ENCODE measurements at places on chromosomes 3 and 15.

DNA sequence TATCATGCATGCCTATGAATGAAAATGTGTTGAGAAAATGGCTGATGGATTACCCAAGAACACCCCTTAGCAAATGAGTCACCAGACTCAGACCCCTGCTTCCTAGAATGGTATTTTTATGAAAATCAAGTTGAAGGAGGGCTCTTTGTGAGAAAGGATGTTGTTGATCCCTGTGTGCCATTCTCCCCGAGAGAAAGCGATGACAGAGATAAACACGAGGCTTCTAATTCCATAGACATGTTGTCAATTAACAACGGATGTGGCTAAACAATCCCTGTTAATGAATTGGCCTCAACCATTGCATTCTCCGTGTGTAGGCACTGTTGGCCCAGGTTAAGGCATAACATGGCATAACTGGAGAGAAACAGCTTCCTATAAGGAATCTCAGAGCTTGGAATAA, 5.8 kb upstream of the OXTR start:
- DNase-seq = no peak

DNA sequence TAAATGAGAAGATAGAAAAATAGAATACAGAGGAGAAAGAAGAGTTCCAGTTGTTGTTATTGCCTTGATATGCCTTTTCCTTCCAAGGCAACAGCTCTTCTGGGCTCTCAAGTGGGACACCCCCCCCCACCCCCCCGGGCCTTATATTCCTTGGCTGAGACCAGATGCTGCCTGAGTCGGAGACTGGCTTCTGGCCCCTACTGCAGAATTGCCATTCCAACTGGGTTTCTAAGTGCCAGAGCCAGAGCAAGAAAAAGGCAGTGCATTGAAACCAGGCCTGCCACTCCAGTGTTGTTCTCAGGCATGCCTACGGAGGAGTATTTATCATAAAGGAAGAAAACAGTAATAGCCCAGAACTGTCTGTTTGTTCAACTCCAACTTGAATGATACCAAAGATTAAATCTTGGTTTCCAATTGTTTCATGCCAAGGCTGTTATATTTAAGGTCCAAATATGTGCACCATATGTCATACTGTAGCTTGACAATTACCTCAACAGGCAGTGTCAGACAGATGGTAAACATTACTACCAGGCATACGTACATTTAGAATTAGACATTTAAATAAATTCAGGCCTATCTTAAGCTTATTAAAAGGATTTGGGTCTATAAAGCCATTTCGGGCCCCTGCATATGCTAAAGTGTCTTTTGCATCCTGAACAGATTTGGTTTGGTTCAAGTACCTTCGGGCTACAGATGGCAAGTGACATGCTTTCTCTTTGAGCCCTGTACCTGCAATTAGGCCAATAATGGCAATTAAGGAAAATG, 209.9 kb upstream of the SEMA6D start:
- DNase-seq = no peak

GRCh38 chr15:31758126-31758525, 272.2 kb upstream of the CHRNA7 start:
- no peak for DNase-seq

DNA sequence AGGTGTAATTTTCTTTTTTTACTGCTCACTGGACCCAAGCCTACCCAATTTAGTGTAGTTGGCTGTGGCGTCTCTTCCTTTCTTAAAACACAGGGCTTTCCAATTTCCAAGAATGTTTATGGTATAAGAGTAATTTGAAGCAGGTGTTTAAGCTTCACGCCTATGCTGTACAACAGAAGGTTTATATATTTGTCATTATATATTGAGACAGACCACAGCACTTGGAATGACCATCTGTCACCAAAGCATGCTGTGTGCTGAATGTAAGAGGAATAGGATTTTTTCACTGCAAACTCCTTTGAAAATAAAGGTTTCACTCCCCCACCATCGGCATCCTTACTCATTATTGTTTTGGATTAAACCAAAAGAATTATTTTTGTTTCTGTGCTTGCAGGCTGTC, 325.7 kb downstream of the OTOL1 start:
- DNase-seq = no peak

DNA sequence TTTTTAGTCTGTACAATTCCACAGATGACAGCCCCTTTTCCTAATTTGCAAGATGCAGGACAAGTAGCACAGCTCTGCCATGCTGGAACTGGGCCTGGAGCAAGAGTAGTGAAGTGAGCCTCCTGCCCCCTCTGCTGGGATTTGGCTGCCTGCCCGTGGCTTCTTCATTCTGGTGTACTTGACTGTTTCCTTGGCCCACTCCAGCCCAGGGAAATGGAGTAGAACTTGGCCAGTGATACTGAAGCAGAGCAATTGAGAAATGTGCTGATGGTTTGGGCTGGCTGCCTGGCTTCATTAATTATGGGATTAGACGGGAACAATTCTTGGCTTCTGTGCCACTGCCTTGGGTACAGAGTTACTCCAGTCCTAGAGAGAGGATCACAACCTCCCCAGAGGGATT, 2.8 kb downstream of the GPD1L start:
- no peak for DNase-seq

GRCh38 chr3:122271246-122271898, 53.7 kb upstream of the CSTA start:
- no peak for DNase-seq

DNA sequence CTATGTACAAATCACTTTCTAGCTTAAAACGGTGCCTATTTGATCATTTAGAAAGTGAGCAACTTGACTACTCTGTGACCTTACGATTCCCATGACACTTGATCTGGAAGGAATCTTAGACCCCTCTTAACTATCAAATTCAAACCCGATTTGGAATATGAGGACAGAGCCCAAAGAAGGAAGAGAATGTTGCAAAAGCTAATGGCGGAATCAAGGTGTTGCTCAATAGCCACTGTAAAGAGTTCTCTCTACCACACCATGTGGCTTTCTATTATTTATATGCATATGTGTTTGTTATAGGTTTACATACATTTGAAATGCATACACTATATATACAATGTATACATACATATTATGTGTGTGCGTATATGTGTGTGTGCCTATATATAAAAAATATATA, 39.9 kb downstream of the PYDC2 start:
- DNase-seq = no peak

- no peak for DNase-seq
Observed at GRCh38 chr15:41866263-41866703, 27.6 kb downstream of the SPTBN5 start.

DNA sequence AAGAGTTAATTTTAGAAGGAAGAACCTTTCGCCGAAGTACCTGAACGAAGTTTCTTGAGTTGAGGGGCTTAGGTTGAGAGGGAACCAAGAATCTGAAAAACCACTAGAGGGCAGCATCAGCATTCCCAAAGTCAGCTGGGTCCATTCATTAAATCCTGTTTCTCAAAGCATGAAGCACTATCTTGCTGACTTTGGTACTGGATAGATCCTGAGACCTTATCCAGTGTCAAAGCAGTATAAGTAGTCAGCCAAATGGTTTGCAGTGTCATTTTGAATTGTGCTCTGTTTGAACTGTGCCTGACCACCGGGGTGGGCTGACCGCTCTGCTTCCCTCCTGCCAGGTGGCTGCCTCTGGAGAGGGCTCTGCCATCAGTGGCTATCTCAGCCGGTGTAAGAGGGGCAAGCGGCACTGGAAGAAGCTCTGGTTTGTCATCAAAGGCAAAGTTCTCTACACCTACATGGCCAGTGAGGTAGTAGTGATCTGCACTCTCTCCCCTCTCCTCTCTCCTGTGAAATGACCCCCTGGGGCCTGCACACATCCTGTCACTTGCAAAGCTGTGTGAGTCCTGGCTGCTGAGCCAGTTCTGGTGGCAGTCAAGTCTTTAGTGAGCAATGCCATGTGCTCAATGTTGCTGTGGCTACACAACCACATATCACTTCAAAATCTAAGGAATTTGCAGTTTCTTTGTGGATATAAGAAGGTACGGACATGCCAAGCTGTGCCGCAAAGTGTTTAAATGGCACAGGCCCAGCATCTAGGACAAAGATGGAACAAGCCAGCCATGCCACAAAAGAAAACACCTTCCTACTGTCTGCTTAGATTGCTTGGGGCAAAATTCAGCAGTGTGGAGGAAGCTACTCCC, 21.4 kb upstream of the NR2C2 start:
- DNase-seq = no peak

GRCh38 chr15:99692825-99693224, 40.4 kb downstream of the LYSMD4 start:
- no peak for DNase-seq

- no peak for DNase-seq
Observed at GRCh38 chr3:131714585-131715220, 211.9 kb upstream of the MRPL3 start.

DNA sequence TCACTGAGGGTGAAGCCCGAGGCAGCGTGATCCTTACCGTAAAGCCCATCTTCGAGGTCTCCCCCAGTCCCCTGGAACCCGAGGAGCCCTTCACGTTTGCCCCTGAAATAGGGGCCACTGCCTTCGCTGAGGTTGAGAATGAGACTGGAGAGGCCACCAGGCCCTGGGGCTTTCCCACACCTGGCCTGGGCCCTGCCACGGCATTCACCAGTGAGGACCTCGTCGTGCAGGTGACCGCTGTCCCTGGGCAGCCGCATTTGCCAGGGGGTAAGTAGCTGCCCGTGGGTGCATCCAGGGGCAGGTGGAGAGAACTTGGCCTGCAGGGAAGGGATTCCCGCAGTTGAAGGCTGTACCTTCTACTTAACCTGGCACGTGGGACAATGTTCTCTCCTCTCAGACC, 42.4 kb downstream of the ACAN start:
- DNase-seq = no peak

- DNase-seq = no peak
Observed at GRCh38 chr3:119240101-119240590, 532 bp downstream of the B4GALT4 start.

- no peak for DNase-seq
Observed at GRCh38 chr15:48102167-48102566, 18.6 kb upstream of the SLC24A5 start.

DNA sequence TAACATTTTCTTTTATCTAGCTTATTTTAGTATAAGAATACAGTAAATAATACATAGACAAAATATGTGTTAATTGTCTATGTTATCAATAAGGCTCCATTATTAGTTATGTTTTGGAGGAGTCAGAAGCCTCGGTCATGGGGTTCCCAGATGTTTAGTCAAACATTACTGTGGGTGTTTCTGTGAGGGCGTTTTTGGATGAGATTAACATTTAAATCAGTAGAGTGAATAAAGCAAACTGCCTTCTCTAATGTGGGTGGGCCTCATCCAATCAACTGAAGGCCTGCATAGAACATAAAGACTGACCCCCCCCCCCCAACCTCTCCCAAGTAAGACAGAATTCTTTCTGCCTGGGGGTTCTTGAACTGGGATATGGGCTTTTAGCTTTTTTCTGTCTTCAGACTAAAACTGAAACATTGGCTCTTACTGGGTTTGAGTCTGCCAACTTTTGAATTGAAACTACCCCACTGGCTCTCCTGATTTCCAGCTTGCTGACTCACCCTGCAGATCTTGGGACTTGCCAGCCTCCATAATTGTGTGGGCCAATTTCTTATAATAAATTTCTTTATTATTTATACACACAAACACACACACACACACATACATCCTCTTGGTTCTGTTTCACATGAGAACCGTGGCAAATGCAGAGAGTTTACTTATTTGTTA, 192.0 kb downstream of the TPRG1 start:
- no peak for DNase-seq

DNA sequence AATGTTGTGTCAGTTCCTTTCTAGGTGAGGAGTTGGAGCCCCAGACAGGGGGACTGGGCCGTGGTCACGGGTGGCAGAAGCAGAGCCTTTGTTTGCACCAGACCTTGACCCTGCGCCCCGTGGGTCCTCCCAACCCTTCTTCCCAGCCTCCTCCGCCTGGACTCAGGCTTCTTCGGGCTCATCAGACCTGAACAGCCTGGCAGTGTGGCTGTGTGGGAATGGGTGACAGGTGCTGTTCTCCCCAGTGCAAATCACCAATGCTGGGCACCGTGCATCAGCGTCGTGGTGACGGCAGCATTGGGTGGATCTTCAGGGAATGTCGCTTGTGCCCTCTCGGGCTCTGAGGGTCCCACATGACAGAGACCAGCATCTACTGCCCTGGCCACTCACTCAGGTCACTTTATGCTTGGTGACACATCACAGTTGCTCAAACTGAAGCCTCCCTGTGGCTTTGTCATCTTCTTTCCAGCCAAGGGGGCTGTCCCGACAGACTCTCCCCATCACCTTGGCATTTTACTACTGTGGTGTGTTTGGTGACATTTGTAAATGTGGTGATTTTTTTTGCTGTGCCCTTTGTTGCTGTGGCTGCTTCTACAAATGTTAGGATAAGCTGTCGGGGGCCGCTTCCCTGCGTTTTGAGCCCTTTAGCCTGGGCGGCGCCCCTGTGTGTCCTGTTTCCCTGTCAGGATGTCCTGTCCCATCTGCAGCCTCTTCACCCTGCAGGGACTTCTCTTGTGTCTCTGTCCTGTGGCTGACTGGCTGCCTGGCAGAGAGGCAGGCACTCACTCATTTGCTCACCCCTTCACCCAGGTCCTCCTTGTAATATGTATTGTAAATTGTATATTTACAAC, 14.5 kb downstream of the APBA2 start:
- DNase-seq = no peak

DNA sequence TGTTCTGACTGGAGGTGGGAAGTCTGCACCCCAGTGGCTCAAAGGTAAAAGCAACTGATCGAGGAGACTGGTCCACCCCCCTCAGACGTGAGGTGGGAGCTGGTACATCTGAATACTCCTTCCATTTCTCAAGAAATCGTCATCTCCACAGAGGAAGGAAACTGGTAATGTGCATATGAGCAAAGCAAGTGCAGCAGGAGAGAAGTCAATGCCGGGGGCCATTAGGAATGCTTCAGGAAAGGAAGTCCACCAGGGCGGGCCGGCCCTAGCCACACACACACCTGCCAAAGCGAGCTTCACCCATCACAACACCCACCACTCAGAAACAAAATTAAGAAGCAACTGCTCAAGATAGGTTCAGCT, 8.5 kb downstream of the TBC1D2B start:
- no peak for DNase-seq

- DNase-seq = no peak
Observed at GRCh38 chr3:154132777-154133375, 11.7 kb downstream of the ARHGEF26 start.

DNA sequence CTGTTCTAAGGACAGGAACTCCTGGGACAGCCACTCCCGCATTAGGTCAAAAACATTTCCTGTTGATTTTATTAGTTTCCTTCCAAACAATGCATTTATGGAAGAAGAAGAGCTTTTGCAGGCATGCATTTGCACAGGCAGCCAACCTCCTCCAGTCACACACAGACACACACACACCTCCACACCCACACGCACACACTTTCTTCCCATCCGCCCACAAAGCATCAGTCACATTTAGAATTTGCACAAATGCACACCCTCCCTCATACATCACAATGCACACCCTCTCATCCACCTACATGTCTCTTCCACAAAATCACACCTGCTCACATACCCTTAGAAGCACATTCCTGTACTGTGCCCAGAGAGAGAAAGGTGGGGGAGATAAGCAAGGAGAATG, 4.1 kb upstream of the TYRO3 start:
- no peak for DNase-seq
